ENCODE measurements at places on chromosomes 12 and 14.

- no peak for DNase-seq
Measured at GRCh38 chr14:105465209-105466031, 9.2 kb upstream of the CRIP2 start.

DNA sequence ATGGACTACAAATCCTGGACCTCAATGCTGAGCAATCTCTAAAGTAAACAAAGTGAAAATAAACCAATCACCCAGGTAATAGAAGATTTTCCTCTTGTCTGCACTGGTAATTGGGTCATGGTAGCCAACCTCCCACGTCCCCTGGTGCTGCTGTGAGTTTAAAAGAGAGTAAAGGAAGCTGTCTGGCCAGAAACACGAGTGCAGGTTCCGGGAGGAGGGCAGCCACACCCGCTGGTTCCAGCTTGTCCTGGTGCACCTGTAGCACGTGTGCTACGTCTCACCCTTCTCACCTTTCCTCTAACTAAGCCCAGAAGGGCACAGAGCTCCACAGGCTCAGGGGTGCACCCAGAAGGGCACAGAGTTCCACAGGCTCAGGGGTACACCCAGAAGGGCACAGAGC lies 5.4 kb downstream of the CRACR2A start:
- no peak for DNase-seq

DNA sequence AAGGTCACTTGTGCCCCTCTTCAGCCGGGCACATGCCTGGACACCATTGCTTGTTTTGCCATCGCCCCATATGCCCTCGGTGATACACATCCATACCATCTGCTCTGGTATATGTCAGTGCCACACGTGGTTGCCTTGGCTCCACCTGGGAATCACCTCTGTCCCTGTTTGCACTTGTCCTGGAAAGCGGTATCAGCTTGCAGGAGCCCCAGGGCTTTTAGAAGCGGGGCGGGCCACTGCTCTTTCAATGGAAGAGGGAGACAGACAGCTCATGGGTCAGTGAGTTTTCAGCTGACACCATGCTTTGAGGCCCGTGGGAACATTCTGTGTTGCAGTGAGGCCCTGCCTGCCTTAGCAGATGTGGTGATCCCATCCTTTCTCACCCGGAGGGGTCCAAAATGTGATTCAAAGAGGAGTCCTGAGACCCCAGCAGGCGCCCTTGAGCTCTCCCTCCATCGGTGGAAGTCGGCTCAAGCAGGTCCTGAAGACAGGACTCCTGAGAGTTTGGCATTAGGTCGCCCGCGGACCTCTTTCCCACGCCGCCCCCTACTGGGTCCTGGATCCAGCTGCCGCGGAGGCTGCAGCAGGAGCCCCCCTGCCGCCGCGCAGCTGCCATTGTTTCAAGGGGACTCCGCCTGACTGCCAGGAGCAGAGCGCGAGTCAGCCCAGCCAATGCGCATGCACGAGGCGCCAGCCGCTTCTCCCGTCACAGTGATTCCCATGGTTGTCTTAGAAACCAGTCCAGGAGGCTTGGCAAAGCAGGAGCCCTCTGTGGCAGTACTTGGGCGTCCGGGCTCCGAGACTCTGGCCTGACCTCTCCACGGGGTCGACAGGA lies 773.2 kb upstream of the ALG10B start:
- no peak for DNase-seq

GRCh38 chr12:100706033-100706432 lies 88.5 kb upstream of the ANO4 start:
- no peak for DNase-seq

DNA sequence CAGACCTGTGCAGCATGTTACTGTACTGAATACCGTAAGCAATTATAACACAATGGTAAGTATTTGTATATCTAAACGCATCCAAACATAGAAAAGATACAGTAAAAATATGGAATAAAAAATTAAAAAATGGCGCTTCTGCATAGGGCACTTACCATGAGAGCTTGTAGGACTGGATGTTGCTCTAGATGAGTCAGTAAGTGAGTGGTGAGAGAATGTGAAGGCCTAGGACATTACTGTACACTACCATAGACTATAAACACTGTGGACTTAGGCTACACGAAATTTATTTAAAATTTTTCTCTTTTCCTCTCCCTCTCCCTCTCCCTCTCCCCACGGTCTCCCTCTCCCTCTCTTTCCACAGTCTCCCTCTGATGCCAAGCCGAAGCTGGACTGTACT lies 194.5 kb upstream of the CDKN3 start:
- DNase-seq = no peak

GRCh38 chr14:43407706-43408105 lies 1099.4 kb downstream of the FSCB start:
- no peak for DNase-seq

- DNase-seq = peak; percentile 66
Measured at GRCh38 chr14:92932448-92933395, 9.8 kb downstream of the CHGA start.

- no peak for DNase-seq
Measured at GRCh38 chr12:121810833-121811433, 7.1 kb downstream of the SETD1B start.

DNA sequence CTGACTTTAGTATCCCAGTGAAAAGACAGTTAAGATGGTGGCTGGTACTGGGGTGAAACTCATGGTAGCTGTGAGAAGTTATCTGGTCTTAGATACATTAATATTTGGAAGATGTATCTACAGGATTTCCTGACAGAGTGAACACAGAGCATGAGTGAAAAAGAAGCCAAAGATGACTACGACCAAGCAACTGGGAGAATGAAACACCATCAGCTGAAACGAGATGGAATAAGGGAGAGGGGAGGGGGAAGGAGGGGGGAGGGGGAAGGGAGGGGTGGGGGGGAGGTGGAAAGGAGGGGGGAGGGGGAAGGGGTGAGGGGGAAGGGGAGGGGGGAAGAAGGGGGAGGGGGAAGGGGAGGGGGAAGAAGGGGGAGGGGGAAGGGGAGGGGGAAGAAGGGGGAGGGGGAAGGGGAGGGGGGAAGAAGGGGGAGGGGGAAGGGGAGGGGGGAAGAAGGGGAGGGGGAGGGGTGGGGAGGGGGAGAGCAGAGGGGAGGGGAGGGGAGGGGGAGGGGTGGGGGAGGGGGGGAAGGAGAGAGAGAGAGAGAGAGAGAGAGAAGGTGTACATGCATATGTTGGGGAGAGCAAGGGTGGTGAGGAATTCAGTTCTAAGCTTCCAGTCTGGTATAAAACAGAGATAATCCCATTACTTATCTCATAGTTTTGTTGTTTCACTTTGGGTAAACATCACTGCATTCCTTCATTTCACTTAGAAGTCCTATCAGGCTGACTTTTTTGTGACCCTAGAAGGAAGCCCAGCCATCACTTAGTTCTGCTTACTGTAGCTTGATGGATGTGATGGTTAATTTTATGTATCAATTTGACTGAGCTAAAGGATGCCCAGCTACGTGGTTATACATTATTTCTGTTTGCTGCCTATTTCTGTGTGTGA lies 73.9 kb downstream of the SPPL3 start:
- DNase-seq = no peak

DNA sequence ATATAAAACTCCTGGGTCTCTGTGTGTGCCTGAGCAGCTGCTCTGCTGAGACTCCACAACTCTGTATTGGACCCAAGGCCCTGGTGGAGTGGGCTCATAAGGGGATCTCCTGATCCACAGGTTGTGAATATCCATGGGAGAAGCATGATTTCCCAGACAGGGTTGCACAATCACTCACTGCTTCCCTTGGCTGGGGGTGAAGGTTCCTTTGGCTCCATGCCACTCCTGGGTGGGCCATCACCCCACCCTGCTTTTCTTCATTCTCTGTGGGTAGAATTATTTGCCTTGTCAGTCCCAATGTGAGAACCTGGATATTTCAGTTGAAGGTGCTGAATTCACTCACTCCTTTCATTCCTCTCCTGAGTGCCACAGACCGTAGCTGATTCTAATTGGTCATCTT lies 205.2 kb upstream of the TMEM260 start:
- DNase-seq = no peak

- DNase-seq = peak; percentile 82
Measured at GRCh38 chr12:26195250-26195640, at the start of gene SSPN. SSPN (plus strand) TSS chr12:26195573; CDS start chr12:26195673, 100 bp downstream.

DNA sequence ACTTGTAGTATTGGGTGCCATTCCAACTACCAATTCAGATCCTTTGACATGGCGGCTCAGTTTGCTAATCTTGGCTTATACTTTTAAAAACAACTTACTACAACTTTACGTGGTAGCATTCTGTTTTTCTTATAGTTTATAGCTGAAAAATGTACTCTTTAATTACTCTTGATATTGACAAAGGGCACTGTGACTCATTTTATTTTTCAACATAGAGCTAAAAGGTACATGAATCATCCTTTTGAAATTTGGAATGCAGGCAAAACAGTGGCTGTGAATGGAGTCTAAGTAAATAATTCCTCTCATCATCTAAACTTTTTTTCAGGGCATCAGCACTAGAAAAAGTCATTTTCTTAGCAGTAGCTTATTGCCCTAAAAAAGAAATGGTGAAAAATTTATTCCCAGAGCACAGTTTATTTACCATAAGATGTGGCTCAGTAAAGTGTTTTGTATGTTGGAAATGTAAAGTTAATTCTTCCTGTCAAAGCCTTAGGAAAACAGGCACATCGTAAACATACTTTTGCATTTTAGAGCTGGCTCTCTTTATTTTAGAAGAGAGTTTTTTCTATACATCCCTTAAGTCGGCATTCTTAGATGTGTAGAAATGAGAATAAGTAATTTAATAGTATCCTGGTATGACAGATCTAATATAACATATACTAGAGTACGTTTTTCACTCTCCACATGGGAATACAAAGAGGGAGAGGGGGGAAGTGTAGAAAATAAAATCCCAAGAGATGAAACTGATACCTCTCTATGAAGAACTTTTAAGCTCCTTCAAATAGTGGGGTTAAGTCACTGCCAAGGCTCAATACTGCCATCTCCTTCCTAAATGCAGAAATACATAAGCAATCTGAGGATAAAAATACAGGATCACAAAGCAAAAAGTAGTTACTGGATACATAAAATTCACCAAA lies 55.2 kb downstream of the SLC25A21 start:
- no peak for DNase-seq

GRCh38 chr12:267581-268482 lies 5.2 kb upstream of the SLC6A13 start:
- DNase-seq = no peak

DNA sequence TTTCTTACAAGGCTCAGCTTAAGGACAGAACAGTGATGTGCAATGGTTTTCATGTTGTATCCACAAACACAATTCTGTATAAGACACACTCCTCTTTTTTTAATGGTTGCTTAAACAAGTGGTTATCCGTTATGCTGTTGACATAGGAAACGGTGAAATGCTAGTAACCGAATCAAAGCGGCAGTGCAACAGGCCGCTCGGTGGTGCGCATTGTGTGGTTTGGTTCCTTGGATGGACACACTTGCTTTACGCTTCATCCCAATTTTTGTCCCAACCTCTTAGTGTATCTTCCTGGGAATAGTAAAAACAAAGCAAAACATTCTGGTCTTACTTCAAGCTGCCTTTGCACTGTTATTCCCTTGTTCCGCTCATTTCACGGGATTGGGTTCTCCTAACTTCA lies 650 bp upstream of the PTGER2 start:
- DNase-seq = no peak

- no peak for DNase-seq
Measured at GRCh38 chr14:77615361-77616132, 890 bp downstream of the SPTLC2 start.

DNA sequence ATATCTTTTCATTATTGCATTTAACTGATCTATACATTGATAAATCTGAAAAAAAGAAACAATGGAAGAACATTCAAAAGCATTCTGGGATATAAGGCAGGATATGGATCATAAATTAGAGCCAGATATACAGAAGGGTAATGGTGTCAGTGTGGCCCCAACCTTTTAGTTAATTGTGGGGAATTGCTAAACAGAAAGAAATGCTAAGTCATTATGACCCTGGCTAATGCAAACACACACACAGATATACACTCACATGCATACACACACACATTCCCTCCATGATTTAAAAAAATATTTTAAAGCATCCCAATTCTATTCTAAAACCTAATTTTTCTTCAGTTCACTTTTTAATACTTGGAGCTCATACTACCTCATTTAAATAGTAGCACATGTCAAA lies 404.5 kb downstream of the BCAT1 start:
- no peak for DNase-seq

DNA sequence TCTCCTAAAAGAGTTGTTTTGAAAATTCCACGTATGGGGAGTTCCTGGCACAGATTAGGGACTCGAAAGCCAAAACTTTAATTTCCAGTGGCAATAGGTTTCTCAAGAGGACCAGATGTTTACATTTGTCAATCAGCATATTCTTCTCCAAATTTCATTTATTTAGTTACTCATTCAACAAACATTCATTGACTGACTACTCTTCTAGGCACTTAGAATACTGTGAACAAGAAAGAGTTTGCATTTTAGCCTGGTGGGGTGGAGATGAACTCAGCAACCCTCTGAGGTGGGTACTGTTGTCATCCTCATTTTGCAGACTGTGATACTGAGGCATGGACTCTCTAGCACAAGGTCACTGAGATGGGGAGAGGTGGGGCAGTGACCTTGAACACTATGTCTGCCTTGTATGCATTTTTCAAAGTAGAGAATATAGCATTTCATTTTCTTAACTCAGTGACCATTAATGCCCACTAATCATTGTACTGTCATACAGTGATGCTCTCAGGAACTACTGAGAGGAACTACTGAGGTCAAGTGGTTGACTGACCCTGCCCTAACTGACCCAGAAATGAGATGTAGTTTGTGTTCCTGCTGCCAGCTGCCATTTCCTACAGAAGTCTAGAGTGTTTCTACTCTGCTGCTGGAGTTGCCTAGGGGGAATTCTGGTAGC lies 2.2 kb downstream of the L3HYPDH start:
- no peak for DNase-seq

DNA sequence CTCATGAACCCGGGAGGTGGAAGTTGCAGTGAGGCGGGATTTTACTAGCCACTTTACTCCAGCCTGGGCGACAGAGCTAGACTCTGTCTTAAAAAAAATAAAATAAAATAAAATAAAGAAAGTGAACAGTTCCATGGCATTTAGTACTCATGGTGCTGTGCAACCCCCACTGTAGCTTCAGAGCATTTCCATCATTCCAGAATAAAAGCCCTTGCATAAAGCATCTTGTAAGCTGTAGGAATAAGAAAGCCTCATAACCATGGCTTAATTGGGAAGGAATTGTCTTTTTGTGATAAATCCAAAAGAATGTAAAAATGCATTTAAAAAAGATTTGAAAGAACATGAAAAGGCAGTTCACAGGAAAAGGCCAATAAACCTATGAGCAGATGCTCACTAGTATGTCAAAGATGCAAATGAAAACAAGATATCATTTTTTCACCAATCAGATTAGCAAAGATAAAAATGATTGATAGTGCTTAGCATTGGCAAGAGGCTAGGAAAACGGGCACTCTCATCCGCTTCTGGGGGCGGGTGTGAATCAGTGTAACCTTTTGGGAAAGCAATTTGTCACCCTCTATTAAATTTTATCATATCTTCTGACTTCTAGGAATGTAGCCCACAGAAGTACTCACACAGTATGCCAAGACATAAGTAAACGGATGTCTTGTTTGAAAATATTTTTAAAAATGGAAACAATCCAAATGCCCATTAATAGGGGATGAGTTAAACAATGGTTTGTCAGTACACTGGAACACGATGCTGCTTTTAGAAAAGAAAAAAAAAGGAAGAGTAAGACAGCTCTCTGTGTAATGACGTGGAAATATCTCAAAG lies 46.6 kb downstream of the CFAP251 start:
- DNase-seq = no peak

Measured in Right ventricle myocardium inferior (tissue), 1 donor.